ENCODE measurements at places on chromosomes 11 and 22.

- DNase-seq: no peak
Measured at GRCh38 chr11:35531246-35531645, 5.8 kb upstream of the PAMR1 start.

- no peak for DNase-seq
Measured at GRCh38 chr22:48188231-48188721, 1425.8 kb downstream of the TBC1D22A start.

DNA sequence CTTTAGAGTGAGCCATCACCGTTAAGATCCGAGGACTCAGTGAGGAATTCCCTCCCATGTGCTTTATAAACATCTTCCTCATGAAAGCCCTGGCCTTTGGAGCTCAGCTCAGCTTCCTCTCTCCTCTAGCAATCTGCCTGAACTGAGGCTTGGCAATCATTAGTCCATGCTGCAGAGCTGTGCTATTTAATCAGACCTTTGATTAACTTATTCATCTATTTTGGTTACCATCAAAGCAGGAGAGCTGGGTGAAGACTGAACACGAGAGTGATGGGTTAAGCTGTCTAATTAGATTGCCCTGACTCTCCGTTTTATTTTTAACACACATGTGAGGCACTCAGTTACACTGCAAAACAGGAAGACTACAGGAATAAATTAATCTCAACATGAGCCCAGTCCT lies 351.3 kb downstream of the LARGE1 start:
- no peak for DNase-seq

DNA sequence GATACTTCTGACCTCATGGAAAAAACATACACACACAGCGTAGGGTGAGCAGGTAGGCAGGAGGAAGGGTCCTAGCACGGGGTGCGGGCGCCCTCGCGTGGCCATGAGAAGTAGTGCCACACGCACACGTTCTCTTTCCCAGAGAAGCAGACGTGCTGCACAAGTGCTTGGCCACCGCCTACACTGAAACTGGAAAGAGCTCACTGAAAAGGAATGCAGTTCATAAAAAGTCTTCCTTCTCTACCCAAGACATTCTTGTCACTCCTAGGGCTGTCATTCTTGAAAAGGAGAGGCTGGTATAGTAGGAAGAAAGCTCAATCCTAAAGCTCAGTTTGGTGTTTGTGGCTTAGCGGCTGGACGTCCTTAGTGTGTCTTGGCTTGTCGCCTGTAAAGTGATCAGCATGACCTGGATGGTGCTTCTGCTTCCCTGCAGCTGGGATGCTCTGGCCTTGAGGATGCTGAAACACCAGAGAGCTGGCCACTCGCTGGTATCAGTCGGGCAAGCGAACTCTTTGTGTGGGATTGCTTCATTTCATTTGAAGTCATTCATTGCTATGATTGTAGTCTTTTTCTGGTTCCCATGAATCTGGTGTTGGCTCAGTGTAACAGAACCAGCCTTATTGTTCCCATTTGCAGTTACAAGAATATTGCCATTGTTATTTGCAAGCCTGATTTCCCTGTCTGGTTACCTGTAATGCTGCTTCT lies 303.8 kb downstream of the NTM start:
- no peak for DNase-seq

- no peak for DNase-seq
Measured at GRCh38 chr22:19515654-19516377, 8.4 kb downstream of the CLDN5 start.
